ENCODE measurements at places on chromosomes 1 and 21. TPM values are rescaled to one million over a fixed set of nuclear protein-coding genes. Genes with fewer than 3 reads are reported as not detected.

Gene LRRC38
- not detected for polyA plus RNA-seq

Gene MTARC2
- 16.3 TPM for polyA plus RNA-seq

Gene SH2D1B
- 0.15 TPM for polyA plus RNA-seq

Gene OR2T2
- polyA plus RNA-seq, result 0.19 TPM

Gene PROK1
- polyA plus RNA-seq, result 0.25 TPM

Gene SLC35F3
- polyA plus RNA-seq, result not detected

All from B cell (primary cell).